ENCODE measurements at places on chromosomes 16 and 17.
A peak's percentile ranks its signal among the peaks of the same experiment; 100 is the strongest.

GRCh38 chr17:8463099-8463498 is 27.4 kb downstream of the NDEL1 start:
- no peaks in the 10 kb centered on the region for H3K27me3 ChIP-seq
- H3K4me3 ChIP-seq, result no peak overlapping the region
- H3K36me3 ChIP-seq, result peaks cover 32% of the 10 kb centered on the region
- no peak for DNase-seq
- peak overlapping the region; percentile 7 for H3K27ac ChIP-seq

- peak; percentile 27 for DNase-seq
- no peak overlapping the region for H3K4me3 ChIP-seq
- H3K36me3 ChIP-seq, result peaks cover 8% of the 10 kb centered on the region
Measured at GRCh38 chr16:21656795-21657768, 4.7 kb upstream of the IGSF6 start.

DNA sequence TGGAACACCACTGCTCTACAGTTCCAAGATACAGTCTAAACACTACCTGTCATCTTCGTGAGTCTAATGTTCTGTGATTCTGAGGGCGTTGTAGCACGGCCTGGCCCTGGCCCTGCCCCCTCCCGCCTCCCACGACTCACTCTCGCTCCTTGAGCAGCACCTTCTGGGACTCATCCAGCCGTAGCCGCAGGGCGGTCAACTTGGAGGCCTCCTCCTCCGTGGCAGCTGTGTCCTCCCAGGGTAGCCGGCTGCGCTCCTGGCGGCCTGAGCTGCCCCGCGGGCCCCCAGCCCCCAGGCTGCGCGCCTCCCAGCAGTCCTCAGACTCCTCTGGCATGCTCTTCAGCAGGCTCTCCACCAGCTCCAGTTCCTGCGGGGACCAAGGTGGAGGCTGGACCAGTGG is 10.6 kb downstream of the CCDC102A start:
- no peaks in the 10 kb centered on the region for H3K27me3 ChIP-seq
- no peak overlapping the region for H3K27ac ChIP-seq
- H3K4me3 ChIP-seq, result no peak overlapping the region
- DNase-seq, result no peak

GRCh38 chr16:1584926-1585484 is 26.9 kb downstream of the IFT140 start:
- H3K27me3 ChIP-seq, result no peaks in the 10 kb centered on the region
- DNase-seq, result no peak
- no peaks in the 10 kb centered on the region for H3K36me3 ChIP-seq
- H3K4me1 ChIP-seq, result no peaks in the 10 kb centered on the region
- H3K27ac ChIP-seq, result no peak overlapping the region
- H3K4me3 ChIP-seq, result no peak overlapping the region

DNA sequence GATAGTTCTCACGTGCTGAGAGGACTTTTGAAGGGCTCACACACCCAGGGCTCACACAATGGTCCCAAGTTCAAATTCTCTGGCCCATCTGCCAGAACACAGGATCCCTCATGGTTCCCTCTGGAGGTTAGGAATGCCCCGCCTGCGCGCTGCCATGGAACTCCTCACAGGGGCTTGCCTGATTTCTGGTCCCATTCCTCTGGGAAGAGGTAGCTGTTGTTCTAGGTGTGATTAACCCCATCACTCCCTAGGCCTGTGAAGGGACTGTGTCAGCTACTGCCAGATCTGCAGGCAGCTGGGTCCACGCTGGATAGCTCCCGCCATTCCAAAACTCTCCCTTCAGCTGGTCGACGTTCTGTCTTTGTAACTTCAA is 2.3 kb upstream of the ARMC5 start:
- H3K27ac ChIP-seq, result peak overlapping the region; percentile 35
- H3K36me3 ChIP-seq, result peaks cover 21% of the 10 kb centered on the region
- peak overlapping the region; percentile 91 for H3K4me3 ChIP-seq
- DNase-seq, result no peak

DNA sequence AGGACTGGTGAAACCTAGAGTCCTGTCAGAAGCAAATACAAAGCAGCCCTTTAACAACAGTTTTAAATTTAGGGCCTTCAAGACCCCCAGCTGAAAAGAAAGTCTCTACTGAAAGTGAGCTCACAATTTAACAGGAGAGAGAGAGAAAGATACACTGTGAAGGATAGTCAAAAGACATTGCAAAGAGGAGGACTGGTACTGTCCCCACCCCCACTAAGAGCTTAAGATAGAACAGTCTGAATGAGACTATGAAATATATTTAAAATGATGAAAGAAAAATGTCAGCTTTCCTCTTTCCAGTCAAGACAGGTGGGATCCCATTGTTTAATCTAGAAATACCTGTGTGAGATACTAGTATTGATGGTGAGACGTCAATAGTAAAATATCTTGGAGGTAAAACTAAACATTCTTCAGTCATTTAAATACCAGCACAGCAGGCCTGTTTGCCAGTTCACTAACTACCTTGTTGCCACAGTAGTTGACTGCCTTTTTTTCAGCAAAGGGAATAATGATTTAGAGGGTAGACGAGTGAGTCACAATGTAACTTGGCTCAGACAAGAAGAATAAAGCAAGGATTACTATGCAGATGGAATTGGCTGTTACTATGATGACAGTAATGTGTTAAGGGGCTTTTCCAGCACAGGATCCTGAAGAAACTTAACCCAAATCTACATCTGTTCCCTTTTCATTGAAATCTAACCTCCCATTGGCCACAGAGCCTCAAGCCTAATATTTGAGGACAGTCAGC is 47.2 kb upstream of the RASL10B start:
- no peak overlapping the region for H3K4me3 ChIP-seq
- H3K27ac ChIP-seq, result no peak overlapping the region
- peaks cover 58% of the 10 kb centered on the region for H3K36me3 ChIP-seq
- H3K27me3 ChIP-seq, result no peaks in the 10 kb centered on the region
- peaks cover 3% of the 10 kb centered on the region for H3K4me1 ChIP-seq

DNA sequence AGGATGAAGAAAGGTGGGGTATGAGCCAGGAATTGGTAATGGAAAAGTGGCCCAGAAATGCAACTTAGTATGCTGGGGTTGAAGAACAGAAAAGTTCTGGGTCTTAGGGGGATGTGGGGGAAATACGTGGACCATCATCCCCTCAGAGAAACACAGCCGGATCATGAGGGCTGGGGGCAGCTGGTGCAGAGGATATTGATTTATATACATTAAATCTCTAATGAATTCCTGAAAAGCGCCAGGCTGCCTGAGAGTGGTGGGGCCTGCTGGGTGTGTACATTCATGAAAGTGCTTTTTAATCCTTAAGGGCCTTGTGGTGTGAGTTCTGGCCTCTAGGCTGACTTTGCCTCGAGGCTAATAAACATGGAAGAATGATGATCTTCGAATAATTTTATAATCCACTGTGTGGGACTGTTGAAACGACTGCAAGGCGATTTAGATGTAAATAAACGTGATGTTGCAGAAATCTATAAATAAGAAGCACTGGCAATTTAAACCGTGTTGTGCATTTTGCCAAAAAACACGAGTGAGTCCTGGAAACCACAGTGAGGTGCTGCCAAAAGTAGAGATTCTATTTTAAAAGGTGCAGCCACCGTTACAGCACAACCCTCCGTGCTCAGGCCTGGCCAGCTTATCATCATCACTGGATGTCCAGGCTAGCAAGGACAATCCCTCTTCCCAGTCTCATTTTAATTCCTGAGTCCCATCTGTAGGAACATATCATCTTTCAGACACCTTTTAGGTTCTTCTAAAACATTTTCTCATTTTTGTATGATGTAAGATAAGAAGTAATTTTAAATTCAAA is 32.1 kb downstream of the PRKAR1A start:
- DNase-seq, result no peak
- no peaks in the 10 kb centered on the region for H3K27me3 ChIP-seq
- H3K4me1 ChIP-seq, result no peaks in the 10 kb centered on the region
- peaks cover 6% of the 10 kb centered on the region for H3K36me3 ChIP-seq
- H3K27ac ChIP-seq, result no peak overlapping the region
- H3K4me3 ChIP-seq, result no peak overlapping the region

- peaks cover 1% of the 10 kb centered on the region for H3K27me3 ChIP-seq
- H3K4me3 ChIP-seq, result no peak overlapping the region
- H3K4me1 ChIP-seq, result no peaks in the 10 kb centered on the region
- no peak overlapping the region for H3K27ac ChIP-seq
Measured at GRCh38 chr16:9787717-9788116, 394.5 kb downstream of the GRIN2A start.

DNA sequence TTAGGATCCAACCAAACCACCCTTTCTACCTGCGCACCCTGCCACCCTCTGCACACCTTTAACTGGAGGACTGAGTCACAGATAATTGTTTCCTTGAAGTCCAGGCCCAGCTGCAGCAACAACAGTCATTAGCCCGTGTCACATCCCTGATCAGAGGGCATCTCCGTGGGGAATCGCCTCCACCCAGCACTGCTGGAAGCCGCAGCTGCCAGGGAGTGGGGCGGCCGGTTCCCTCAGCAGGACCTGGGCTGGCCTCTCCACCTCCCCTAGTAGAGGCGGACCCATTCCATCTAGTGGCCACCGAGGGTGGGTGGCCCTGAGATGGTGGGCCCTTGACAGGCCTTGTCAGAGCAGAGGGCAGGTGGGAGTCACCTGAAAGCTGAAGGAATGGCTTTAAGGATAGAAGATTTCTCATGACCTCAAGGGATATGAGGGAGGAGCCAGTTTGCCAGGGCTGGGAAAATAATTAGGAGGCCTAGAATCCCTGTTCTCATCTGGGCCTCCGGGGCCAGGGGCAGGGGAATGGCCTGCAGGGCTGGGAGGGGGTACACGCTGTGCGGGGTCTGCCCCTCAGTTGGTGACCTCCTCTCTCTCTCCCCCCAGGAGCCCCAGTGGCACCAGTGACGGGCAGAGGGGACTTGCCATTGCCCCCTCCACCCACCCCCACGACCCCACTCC is 6.2 kb downstream of the PRSS53 start:
- peaks cover 12% of the 10 kb centered on the region for H3K4me1 ChIP-seq
- DNase-seq, result no peak
- H3K27me3 ChIP-seq, result no peaks in the 10 kb centered on the region
- no peak overlapping the region for H3K27ac ChIP-seq
- no peak overlapping the region for H3K4me3 ChIP-seq
- peaks cover 28% of the 10 kb centered on the region for H3K36me3 ChIP-seq

DNA sequence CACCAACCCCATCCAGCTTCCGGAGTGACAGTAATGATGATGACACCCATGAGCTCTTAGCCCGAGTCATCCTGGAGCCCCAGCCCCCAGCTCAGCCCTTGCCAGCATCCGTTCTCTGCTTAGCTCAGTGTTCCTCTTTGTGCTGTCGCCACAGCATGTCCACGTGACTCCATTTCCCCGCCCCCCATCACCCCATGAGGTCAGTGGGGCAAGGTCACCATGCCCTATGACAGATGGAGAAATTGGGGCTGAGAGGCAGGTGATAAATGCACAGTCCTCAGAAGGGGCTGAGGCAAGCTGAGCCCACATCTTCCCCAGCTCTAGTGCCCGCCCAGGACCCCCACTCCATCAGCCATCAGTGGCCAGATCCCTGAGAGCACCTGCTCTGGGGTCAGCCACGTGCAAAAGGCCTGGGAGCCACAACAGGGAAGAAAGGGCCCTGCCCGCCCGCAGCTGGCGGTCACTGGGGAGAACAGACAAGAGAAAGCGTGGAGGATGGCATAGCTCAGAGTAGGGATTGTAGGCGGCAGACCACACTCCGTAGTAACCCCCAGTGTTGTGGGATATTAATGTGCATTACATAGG is 17.1 kb downstream of the ITGB4 start:
- peaks cover 2% of the 10 kb centered on the region for H3K4me1 ChIP-seq
- H3K36me3 ChIP-seq, result no peaks in the 10 kb centered on the region
- H3K27ac ChIP-seq, result no peak overlapping the region

DNA sequence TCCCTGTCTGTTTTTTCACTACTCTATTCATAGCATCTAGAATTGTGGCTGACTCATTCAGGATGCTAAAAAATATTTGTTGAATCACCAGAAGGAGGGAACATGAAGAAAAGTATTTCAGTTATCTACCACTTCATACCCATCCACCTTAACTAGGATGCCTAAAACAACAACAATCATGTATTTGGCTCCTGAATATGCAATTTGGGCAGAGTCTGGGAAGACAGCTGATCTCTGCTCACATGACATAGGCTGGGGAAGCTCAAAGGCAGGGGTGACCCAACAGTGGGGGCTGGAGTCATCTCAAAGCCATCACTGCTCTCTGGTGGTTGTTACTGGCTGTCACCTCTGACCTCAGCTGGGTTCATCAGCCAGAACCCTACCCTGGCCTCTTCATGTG is 80.1 kb upstream of the RPL38 start:
- no peaks in the 10 kb centered on the region for H3K36me3 ChIP-seq
- DNase-seq, result no peak
- H3K4me3 ChIP-seq, result no peak overlapping the region
- H3K4me1 ChIP-seq, result no peaks in the 10 kb centered on the region
- H3K27me3 ChIP-seq, result peaks cover 15% of the 10 kb centered on the region

GRCh38 chr16:79509211-79509631 is 91.3 kb downstream of the MAF start:
- no peak overlapping the region for H3K4me3 ChIP-seq
- no peak overlapping the region for H3K27ac ChIP-seq
- no peaks in the 10 kb centered on the region for H3K36me3 ChIP-seq
- no peak for DNase-seq

- no peak overlapping the region for H3K27ac ChIP-seq
- H3K36me3 ChIP-seq, result no peaks in the 10 kb centered on the region
- no peak for DNase-seq
- H3K27me3 ChIP-seq, result peaks cover 31% of the 10 kb centered on the region
- H3K4me3 ChIP-seq, result no peak overlapping the region
Measured at GRCh38 chr17:47797797-47798196, 23.8 kb downstream of the OSBPL7 start.

GRCh38 chr17:31051506-31051905 is 43.3 kb upstream of the NF1 start:
- peaks cover 9% of the 10 kb centered on the region for H3K4me1 ChIP-seq
- DNase-seq, result no peak
- H3K27ac ChIP-seq, result no peak overlapping the region
- no peaks in the 10 kb centered on the region for H3K27me3 ChIP-seq

DNA sequence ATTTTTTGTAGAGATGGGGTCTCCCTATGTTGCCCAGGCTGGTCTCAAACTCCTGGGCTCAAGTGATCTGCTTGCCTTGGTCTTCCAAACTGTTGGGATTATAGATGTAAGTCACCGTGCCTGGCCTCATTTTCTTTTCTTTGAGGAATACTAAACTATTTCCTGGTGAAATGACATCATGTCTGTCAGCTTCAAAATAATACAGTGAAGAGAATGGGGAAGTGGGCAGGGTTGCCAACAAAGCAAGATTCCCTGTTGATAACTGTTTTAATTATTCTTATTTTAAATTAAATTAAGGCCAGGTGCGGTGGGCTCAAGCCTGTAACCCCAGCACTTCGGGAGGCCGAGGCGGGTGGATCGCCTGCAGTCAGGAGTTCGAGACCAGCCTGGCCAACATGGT is 21.1 kb downstream of the PIPOX start:
- no peak overlapping the region for H3K27ac ChIP-seq
- no peak for DNase-seq
- H3K27me3 ChIP-seq, result no peaks in the 10 kb centered on the region
- peaks cover 12% of the 10 kb centered on the region for H3K4me1 ChIP-seq
- H3K4me3 ChIP-seq, result no peak overlapping the region

DNA sequence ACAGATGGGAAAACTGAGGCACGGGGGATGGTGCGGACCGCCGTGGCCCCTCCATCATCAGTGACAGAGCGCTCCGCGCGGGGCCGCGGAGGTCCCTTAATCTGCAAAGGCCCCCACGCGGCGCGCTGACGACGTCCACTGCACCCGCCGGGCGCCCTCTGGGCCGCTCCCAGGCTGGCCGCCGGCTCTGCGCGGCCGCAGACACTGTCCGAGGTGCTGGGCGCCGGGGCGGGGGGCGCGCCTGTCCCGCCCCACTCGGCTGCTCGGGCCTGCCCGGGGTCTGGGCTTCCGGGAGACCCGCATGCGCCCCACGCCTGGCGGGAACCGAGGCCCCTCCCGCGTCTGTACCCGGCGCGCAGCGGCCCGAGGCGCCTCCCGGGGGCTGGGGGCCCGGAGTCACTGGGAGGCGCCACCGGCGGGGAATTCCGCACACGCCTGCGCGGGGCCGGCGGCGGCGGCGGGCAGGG is 550 bp upstream of the RNF213 start:
- H3K36me3 ChIP-seq, result peaks cover 9% of the 10 kb centered on the region
- peaks cover 67% of the 10 kb centered on the region for H3K4me1 ChIP-seq
- peaks cover 2% of the 10 kb centered on the region for H3K27me3 ChIP-seq
- peak overlapping the region; percentile 84 for H3K27ac ChIP-seq

Measured in activated naive CD8-positive, alpha-beta T cell treated with anti-CD3 and anti-CD28 coated beads, Interleukin-2, amount 50 U/mL, for 24 hours (primary cell).